ENCODE measurements at places on chromosomes 6 and 20.

DNA sequence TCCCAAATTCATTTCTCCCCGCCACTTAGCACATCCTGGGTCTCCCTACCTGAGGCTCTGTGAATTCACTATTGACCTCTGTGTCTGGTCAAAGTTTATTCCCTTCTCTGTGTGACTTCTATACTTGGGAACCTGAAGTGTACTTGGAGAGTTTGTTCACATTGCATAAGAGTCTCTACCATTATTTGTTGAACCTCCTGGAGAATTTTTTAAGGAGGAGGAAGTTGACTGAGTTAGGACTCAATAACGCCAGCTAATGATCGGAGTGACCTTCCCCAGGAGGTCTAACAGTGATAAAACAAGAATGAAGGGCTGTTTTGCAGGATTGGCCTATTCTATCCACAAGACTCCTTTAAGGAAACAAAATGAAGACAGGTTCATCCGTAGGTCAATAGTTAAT, 23.6 kb downstream of the STMND1 start:
- DNase-seq = no peak

DNA sequence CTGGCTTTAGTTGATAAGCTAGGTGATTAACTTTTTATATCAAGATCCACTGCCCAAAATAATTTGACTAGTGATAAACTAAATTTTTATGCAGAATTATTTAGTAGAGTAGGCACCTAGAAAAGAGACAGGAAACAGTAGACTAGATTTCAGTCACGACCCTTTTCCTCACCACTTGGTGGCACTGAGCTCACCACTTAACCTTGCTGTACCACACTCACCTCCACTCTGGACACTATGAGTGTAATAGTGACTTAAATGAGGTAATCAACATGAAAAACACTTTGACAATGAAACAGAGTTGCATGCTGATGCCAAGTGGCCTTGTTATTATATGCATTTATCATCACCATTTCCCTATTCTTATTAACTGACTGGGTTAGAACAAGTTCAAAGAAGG, 730.4 kb downstream of the KIF16B start:
- DNase-seq = no peak

DNA sequence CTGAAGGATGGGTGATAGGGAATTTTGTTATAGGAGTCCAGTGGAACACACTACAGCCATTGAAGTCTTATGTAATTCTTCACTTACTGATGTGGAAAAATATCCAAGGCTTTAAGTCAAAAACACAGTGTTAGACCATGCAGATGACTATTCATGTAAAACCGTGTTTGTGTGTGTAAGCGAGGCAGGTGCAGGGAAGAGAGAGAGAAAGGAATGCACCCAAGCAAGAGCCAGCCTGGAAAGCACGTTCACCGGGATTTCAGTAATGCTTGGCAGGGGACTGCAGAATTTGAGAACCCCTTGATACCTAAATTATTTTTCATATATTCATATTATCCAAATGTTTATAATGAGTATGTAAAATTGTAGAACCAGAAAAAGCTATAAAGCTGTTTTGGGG, 17.9 kb downstream of the RALGAPA2 start:
- DNase-seq = no peak

GRCh38 chr20:62661647-62662046, 19.3 kb downstream of the SLCO4A1 start:
- no peak for DNase-seq

DNA sequence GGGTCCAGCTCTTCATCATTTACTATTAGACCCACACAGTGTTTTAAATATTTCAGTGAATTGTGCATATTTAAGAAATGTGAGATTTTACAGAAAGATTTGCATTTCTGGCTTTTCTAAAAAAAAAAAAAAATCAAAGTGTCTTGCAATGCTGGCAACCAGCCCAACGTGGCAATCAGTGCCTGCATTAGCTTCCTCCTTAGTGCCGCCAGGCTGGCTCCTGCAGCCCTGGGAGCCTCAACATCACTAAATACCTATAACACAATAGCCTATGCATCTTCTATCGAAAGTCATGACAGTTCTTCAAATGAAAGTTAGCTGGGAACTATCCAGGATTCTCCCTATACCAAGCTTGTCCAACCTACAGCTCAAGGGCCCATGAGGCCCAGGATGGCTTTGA, 9.4 kb upstream of the CD93 start:
- no peak for DNase-seq

- DNase-seq = no peak
Measured at GRCh38 chr20:41425180-41425884, 58.7 kb upstream of the EMILIN3 start.

DNA sequence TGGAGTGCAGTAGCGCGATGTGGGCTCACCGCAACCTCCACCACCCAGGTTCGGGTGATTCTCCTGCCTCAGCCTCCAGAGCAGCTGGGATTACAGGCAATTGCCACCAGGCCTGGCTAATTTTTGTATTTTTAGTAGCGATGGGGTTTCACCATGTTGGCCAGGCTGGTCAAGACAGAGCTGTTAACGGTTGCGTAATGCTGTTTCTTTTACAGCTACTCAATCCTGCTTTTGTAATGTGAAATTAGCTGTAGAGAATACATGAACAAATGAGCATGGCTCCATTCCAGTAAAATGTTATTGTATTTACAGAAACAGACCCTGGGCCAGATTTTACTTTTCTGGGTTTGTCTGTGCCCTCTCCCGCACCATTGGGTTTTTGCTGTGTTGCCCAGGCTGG, 1.9 kb downstream of the PNLDC1 start:
- DNase-seq = no peak

GRCh38 chr6:107620732-107621131, 130.8 kb downstream of the SOBP start:
- DNase-seq = no peak

- no peak for DNase-seq
Measured at GRCh38 chr20:11980263-11980662, 62.6 kb downstream of the BTBD3 start.

- DNase-seq = no peak
Measured at GRCh38 chr6:128250370-128251070, 269.9 kb downstream of the PTPRK start.

GRCh38 chr20:7650086-7650879, 290.0 kb downstream of the HAO1 start:
- DNase-seq = no peak

GRCh38 chr20:62352402-62353288, 14.5 kb downstream of the LAMA5 start:
- DNase-seq = no peak

- DNase-seq = no peak
Measured at GRCh38 chr20:45487231-45487635, 17.7 kb downstream of the WFDC2 start.

- DNase-seq = no peak
Measured at GRCh38 chr6:170181338-170181690, 109.6 kb downstream of the DLL1 start.

DNA sequence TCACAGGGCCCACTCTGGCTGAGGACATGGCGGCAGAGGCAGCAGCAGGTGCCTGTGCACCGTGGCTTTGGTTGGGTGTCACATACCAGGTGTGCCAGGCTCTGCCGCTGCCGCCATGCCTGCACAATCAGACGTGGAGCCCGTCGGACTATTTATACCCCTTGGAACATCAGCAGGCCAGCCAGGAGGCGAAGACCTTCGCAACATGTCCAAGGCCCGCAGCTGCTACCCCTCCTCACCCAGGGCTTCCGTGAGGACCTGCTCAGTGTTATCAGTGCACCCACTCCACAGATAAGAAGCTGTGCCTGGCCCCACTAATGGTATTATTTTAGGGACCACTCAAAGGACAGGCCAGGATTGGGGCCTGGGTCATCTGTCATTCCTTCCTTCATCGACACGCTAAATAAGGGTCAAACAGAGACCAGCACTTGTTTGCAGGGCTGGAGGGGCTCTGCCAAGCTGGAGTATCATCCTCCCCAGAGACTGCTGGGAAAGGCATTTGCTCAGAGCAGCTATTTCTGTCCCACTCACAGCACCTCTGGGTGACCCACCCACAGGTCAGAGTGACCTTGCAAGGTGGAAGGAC, 109.2 kb downstream of the BMP7 start:
- DNase-seq = no peak

- DNase-seq = no peak
Measured at GRCh38 chr6:73058736-73059135, 166.6 kb downstream of the KHDC1L start.

- DNase-seq = no peak
Measured at GRCh38 chr6:134183844-134184243, 131.4 kb upstream of the SLC2A12 start.

DNA sequence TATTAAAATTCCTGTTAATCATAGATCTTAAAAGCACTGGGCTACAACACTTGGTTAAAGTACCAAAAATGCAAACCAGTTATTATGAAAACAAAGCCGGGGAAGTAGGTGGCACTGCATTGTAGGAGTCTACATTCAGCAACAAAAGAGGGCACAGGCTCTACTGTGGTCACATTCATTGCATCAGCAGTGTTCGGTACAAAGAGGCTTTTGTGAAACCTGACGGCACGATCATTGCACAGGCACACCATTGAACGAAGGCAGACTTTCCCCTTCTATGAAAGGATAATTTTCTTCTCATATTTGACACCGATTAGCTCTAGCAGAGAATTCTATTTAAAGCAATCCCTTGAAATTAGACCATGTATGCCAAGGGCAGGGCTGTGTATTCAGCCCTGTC, 44.6 kb upstream of the AGPAT4 start:
- no peak for DNase-seq

GRCh38 chr6:82862543-82862942, 203.1 kb downstream of the UBE3D start:
- DNase-seq = no peak

DNA sequence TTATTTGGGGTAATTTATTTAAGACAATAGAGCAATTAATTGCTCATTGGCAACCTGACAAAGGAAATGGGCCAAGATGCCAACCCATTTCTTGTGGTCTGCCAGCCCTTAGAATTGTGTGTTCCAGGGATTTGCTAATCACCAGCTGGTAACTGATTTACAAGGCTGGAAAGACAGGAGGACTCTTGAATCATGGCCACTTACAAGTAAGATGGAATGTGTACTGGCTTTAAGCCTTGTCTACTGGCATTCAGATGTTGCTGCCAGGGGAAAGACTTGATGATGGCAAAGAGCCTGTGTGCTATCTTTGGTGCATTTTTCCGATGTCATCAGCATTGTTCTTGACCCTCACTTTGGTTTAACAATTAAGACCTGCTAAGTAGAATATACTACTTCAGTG, 91.0 kb downstream of the BCKDHB start:
- no peak for DNase-seq

DNA sequence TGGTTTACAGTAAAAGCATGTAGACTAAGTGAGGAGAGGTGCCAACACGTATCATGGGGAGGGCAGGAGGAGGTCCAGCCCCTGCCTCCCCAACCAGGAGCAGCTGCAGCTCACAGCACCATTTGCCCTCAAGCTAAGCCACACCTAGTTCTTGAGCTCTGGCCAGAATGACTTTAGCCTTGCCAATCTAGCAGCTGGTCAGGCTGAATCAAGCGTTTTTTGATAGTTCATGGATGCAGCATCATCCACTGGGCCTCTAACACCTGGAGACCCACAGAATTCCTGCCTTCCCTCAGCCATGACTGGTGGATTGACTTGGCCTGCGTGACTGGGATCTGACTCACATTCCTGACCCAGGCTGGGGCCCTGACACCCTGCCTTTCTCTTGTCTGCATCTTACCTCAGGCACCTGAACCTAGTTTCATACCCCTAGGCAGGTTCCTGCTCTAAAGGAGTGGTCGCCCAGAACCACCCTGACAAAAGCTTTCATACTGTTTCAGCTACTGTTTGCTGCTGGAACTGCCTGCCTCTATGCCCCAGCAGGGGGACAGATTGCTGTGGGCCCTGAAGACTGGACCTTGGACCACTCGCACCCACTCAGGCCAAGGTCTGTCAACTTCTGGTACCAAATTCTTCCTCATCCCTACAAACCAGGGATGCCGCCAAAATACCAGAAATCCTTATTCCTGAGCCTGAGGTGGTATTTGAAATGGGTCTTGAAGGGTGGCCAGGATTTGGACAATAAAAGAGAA, 122.3 kb downstream of the QRSL1 start:
- no peak for DNase-seq

DNA sequence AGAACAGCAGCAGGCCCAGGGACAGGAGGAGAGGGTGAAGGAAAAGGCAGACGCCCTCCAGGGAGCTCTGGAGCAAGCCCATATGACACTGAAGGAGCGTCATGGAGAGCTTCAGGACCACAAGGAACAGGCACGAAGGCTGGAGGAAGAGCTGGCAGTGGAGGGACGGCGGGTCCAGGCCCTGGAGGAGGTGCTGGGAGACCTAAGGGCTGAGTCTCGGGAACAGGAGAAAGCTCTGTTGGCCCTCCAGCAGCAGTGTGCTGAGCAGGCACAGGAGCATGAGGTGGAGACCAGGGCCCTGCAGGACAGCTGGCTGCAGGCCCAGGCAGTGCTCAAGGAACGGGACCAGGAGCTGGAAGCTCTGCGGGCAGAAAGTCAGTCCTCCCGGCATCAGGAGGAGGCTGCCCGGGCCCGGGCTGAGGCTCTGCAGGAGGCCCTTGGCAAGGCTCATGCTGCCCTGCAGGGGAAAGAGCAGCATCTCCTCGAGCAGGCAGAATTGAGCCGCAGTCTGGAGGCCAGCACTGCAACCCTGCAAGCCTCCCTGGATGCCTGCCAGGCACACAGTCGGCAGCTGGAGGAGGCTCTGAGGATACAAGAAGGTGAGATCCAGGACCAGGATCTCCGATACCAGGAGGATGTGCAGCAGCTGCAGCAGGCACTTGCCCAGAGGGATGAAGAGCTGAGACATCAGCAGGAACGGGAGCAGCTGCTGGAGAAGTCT, 25.5 kb downstream of the C20orf173 start:
- no peak for DNase-seq

- no peak for DNase-seq
Measured at GRCh38 chr6:149049230-149049629, 268.3 kb upstream of the TAB2 start.

GRCh38 chr6:27970444-27970843, 13.4 kb downstream of the OR2B6 start:
- no peak for DNase-seq

DNA sequence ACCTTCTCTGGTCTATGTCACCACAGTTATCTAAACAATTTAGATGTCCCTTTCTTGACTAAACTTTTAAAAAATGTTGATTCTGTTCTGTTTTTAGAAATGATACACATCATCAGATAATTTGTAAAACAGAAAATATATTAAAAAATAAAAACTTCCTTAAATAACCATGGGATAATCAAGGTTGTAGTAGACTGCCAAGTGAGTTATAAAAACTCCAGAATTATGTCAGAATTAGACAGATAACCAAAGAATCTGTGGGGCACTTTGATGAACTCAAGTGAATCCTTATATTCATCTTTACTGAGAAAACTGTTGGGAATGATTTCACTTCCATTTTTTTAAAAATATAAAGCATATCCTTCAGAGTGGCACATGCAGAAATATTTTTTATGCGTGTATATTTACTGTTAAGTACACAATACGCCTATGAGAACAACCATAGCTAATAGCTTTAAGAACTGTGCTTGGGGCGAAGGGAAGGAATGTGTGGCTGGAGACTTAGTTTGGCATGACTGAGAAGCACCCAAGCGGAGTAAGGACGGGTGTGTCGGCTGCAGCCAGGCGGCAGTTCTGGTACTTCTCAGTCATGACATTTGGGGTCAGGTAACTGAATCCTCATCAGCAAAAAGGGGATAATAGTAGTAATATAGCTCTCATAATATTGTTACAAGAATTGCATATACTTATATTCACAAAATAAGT, 604.7 kb upstream of the CITED2 start:
- DNase-seq = no peak

GRCh38 chr20:46205349-46205748, 87.2 kb downstream of the CD40 start:
- no peak for DNase-seq
